ENCODE measurements at places on chromosomes 1 and 21.

- DNase-seq, result no peak
These were observed 4.5 kb upstream of the DDR2 start for GRCh38 chr1:162627662-162628296.

DNA sequence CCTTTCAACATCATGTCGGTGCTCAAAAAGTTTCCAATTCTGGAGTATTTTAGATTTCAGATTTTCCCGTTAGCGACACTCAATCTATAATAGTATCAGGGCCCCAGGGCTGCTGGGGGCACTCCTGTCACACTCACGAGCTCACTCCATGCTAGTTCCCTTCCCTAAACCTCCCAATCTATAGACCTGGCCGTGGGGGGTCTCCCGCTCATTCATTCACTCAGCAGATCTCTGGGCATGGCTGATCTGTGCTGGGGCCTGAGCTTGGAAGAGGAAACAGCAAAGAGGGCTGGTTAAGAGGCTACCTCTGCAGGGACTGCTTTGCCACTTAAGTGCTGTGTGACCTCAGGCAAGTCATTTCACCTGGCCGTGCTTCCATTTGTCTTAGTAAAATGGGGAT, 46.8 kb upstream of the LAPTM5 start:
- DNase-seq, result no peak

- no peak for DNase-seq
These were observed 304 bp upstream of the GNG12 start for GRCh38 chr1:67833602-67833940.

- no peak for DNase-seq
These were observed 288.5 kb upstream of the POU3F1 start for GRCh38 chr1:38334930-38335592.

- no peak for DNase-seq
These were observed 1.7 kb upstream of the ADAR start for GRCh38 chr1:154609398-154610380.

DNA sequence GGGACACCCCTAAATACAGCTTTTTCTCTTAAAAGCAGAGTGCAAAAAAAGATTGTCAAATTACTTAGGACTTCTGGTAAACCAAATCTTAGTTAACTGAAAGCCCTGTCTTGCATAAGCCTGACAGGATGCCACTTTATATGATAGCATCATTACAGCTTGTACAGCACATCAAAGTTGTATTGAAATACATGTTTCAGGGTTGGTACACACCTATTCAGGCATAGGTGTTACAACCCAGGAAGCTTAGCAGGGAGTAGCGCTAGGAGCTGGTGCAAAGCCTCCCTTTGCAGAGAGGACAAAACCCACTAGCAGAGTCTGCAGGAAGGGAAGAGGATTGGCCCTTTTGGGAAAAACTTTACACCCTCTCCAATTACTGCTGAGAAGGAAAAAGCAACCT, 258.9 kb upstream of the SGIP1 start:
- no peak for DNase-seq

DNA sequence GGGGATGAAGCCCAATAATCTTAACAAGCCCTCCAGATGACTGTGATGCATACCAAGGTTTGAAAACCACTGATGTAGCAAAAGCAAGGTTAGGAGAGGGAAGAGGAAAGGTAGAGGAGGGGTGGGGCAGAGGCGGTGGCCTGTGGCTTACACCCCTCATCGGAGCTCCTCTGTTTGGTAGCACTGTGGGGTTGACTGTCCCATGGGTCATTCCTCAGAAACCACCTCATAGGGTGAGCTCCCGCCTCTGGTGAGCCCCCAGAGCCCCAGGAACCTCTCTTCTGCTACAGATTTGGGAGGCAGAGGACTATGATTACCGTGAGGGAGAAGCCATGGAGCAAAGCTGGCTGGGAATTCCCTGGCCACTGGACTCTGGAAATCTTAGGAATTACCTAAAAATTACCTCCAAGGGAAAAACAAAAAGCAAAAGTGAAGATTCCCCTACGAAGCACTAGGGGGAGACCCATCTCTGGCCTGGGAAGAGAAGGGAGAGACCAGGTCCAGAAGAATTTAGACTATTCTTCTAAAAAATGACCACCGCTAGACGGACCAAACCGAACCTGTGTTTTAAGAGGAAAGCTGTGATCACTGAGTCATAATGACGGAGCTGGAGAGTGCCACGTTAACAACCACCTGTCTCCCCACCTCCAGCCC, 1.5 kb upstream of the RASSF5 start:
- DNase-seq, result no peak

GRCh38 chr21:37463083-37463801, 96.7 kb downstream of the DYRK1A start:
- peak; percentile 55 for DNase-seq

- DNase-seq, result no peak
These were observed 42.9 kb downstream of the INKA2 start for GRCh38 chr1:111696330-111696729.

DNA sequence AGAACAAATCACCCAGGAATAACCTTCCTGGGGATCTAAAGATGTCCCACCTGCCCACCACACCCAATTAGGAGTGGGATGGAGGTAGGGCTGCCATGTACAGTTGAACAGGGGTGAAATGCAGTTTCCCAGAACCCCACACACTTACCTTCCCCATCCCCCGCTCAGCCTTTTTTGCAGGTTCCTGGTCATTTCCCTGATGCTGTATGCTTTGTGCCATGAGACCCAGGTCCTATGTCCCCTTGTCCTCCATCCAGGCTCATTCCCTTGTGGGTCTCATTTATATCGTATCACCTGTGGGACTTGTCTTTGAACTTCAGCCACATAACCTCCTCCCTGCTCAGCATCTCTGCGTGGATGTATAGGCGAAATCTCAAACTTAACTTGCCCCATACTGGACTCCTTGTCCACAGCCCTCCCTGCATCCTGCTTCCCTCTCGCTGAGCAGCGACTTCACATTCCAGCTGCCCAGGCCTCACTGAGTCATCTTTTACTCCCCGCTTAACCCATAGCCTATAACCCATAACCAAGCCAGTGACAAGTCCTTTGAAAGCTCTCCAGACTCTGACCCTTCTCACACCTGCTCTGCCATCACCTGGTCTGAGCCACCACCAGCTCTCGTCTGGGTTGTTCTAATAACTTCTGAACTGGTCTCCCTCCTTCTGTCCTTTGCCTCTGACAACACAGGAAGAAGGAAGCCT, 4.7 kb downstream of the LDLRAD2 start:
- DNase-seq, result peak; percentile 69

DNA sequence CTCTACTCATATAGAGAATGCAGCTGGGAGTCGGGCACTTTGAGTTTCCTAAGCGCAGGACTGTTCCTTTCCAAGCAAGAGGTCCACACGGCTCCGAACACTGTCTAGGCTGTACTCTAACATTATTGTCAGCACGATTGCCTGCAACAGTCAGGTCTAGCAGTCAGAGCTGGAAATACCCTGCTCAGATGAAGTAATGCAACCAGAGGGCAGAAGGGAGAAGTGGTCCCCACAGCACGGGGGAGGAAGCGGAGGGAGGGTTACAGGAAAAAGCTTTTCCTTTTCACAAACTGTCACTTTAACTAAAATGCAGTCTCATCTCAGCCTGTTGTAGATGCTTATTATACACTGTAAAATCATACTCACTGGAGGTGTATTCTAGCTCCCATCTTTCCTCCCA, 98.9 kb upstream of the SLC44A3 start:
- DNase-seq, result no peak

GRCh38 chr1:22018583-22019559, 17.4 kb downstream of the CELA3A start:
- peak; percentile 90 for DNase-seq

GRCh38 chr1:37009521-37009920, 24.8 kb downstream of the GRIK3 start:
- no peak for DNase-seq

GRCh38 chr1:110620250-110620615, 14.1 kb upstream of the KCNA2 start:
- DNase-seq, result no peak

GRCh38 chr1:76921590-76921989, 54.3 kb downstream of the ST6GALNAC5 start:
- no peak for DNase-seq

- no peak for DNase-seq
These were observed 26.1 kb upstream of the SLAMF6 start for GRCh38 chr1:160548960-160549664.

GRCh38 chr1:43982808-43983207, 3.8 kb downstream of the B4GALT2 start:
- DNase-seq, result no peak

GRCh38 chr1:119367432-119368124, 1.0 kb upstream of the HAO2 start:
- DNase-seq, result peak; percentile 31

- no peak for DNase-seq
These were observed 28.5 kb downstream of the NIBAN1 start for GRCh38 chr1:184945678-184946412.

DNA sequence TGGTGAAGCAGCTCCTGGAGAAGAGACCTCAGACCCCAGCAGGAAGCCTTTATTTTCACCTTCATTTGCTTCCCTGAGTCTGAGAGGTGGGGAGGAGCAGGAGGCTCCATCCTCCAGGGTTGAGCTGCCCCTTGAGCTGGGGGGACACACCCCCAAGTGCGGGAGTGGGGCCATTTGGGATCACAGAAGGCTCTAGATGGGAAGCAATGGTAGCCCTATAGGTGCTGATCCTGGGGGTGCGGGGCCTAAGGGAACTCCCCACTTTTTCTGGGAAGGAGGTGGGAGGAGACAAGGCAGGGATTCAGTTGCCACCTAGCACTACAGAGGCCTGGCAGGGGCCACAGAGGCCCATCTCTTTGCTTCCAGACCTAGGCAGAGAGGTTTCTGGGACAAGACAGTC, 247.9 kb upstream of the CSF3R start:
- DNase-seq, result no peak

- DNase-seq, result peak; percentile 25
These were observed 402.4 kb downstream of the USH2A start for GRCh38 chr1:216020743-216021345.

DNA sequence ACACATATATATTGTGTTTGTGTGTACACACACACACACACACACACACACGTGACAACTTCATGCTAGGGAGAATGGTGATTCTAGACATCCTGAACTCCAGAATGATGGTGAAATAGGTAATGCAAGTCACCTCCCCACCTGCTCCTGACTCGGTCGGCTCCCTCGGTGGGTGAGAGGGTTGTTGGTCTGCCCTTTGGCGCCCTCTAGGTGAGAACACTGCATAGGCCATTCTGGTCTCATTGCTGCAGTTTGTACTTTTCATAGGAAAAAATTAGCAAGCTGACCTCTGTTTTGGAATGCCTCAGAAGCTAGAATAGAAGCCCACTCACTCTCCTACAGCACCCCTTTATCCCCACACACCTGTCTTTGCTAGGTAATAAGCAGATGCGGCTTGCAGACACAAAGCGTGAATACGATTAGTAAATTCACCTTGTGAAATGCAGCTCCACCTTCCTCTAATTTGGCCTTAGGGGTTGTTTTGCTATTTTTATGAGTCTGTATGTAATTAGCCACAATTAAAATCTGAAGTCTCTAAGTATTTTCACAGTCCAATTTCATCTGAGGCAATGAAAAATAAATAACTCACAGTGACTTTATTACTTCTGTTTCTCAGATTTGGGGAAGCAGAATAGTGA, 130.0 kb upstream of the KCNJ15 start:
- peak; percentile 68 for DNase-seq

DNA sequence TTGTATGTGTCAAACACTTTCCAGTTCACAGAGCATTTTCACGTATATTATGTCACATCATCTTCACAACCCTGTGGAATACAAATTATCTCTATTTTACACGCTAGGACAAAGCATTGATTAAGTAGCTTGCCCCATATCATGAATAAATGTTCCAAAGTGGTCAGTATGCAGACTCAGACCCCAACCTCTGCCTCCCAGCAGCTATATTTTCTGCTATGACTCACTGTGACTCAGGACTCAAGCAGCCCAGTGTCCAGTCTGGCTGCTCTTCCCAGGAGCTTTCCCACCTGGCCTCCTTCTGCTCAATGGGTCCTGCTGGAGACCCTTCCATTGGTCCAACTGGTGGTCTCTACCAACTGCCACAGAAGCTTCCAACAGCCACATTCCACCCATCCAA, 56.0 kb upstream of the RAP1A start:
- DNase-seq, result peak; percentile 36

DNA sequence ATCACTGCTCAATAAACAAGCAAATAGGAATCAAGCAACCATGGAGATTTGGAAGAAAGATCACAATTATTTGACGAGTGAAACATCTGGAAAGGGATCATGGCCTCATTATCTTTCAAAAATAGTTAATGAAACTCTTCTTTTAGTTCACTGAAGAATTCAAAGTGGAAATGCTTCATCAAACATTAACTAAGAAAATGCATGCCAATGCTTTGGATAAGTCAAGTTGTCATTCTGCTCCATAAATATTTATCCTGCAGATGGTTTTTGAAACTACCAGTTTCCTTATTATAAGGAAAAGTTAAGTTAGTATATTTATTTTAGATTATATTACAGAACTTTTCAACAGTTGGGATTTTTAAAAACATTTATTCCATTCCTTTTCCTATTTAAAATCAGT, 206.5 kb upstream of the ADGRL2 start:
- peak; percentile 42 for DNase-seq

DNA sequence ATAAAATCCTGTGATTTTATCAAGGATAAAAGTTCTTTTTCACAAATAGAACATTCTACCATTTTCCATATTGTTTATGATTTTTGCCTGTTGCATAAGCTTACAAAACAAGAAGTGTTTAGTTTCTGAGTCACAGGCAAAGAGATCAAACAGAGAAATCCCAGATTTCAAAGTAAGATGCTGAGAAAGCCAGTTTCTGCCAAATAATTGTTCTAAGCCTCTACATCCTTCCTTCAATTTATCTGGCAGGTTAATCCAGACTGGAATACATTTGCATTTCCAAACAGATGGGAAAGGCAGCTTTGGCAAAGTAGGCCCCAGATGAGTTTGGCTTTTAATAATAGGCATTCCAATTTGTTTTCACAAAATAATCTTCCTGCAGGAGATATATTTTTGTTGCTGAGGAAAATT, 2.5 kb downstream of the SLC1A7 start:
- DNase-seq, result no peak

DNA sequence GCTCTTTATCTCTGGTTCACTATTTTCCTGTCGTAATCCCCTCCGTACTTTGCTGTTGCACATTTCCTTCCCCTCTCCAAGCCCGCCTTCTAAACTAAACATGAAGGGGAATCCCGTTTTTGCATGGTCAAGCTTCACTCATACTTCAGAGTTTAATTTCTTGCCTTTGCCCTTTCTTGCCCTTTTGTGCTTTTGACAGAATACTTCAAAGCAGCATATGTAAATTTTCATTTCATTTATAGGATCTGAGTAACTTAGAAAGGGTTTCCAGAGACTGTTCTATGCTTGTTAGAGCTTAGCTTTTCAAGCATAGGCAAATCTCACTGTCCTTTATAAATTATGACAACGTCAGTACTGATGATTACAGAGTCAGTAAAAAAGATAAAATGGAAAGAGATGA, 27.7 kb downstream of the SPATA45 start:
- no peak for DNase-seq

Data from kidney glomerular epithelial cell (primary cell).